ENCODE measurements at places on chromosomes 2 and 18. TPM values are rescaled to one million over a fixed set of nuclear protein-coding genes. Genes with fewer than 3 reads are reported as not detected.

DNA sequence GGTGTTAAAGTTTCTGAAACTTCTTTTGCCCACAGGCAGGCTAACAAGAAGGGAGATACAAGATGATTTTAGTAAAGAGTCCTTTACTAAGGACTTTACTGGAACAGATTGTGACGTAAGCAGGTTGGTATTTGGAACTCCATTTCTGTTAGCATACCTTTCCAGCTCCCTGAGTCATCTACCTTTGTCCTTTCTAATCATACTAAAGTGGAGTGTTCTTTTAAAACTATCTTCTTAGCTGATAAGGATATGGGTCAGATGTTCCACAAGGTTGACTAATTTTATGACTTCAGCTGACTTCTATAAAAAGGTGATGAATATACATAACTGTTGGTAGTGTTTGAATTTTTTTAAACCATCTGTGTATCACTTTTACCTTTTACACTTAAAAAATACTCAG, 21.1 kb downstream of the UGP2 start:
- H3K27ac ChIP-seq, result no peak overlapping the region
- no peaks in the 10 kb centered on the region for H3K27me3 ChIP-seq
- no peak overlapping the region for H3K4me3 ChIP-seq
- peaks cover 10% of the 10 kb centered on the region for H3K4me1 ChIP-seq
- peaks cover 38% of the 10 kb centered on the region for H3K36me3 ChIP-seq

TNS1 gene
- total RNA-seq, result 2.1 TPM

DNA sequence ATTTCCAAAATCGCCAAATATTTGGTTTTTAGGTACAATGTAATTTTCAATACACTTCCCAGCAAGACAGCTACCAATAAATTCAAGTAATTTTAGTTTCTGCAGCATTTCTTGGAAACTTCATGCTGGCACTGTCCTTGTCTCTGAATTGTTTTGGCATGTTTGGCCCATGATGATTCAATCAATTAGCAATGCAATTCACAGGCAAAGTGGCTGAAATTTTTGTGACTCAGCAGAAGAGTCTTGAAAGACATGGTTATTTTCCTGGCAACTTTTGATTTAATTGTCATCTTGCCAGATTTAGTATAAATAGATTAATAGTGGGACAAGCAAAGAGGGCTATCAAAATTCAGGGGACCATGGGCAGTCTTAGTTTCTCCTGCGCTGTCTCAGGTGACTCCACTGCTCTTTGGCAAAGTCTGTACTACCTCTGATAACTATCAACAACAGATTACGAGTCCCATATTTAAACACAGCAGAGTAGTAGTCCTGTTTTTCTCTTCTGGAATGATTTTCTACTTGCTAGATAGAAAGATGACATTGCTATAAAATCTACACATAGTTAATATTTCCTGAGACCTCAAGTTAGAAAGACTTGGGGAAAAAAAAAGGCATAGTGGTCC, 88.9 kb upstream of the CYP26B1 start:
- no peaks in the 10 kb centered on the region for H3K27me3 ChIP-seq
- no peak overlapping the region for H3K4me3 ChIP-seq
- no peak overlapping the region for H3K27ac ChIP-seq
- no peaks in the 10 kb centered on the region for H3K4me1 ChIP-seq

DNA sequence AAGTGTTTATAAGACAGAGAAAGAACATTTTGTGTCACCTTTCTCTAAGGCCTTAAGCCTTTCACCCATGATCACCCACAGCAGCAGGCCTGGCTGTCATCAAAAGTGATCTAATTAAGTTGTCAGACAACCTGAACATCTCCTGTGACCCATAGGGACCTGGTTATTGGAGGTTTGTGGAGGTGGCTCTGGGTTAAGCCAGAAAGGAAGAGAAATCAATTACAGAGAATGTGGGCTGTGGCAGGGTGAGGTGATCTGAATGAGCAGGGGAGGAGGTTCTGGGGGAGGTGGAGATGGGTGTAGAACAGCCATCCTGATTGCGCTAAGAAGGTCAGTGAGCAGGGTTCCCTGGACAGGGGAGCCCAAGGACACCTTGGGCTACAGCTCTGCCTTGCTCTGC, 170.8 kb downstream of the FSHR start:
- H3K4me3 ChIP-seq, result no peak overlapping the region
- H3K27ac ChIP-seq, result no peak overlapping the region
- no peaks in the 10 kb centered on the region for H3K4me1 ChIP-seq
- no peaks in the 10 kb centered on the region for H3K36me3 ChIP-seq

GRCh38 chr18:32469190-32469651, 1.5 kb downstream of the GAREM1 start:
- no peak for DNase-seq
- H3K4me3 ChIP-seq, result no peak overlapping the region
- H3K36me3 ChIP-seq, result no peaks in the 10 kb centered on the region
- no peak overlapping the region for H3K27ac ChIP-seq

GRCh38 chr18:73933685-73934084, 213.9 kb downstream of the FBXO15 start:
- no peaks in the 10 kb centered on the region for H3K36me3 ChIP-seq
- no peak overlapping the region for H3K27ac ChIP-seq
- H3K4me3 ChIP-seq, result no peak overlapping the region
- peaks cover 2% of the 10 kb centered on the region for H3K27me3 ChIP-seq
- no peak for DNase-seq

DNA sequence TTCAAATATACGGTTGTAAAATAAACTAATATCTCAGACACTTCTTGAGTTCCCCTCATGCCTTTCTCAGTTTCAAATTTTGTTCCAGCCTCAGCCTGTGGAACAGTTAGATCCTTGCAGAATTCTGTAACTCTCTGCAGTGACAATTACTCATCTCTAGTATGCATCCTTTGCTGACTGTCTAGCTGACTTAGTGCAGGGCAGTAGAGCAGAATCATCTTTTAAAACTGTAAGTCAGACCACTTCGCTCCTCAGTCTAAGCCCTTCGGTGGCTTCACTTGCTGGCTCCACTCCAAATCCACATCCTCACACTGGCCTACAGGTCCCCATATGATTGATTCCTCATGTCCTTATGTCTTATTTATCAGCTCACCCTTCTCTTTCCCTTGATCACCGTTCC, 164.1 kb upstream of the ZSWIM2 start:
- H3K27ac ChIP-seq, result no peak overlapping the region
- H3K4me3 ChIP-seq, result no peak overlapping the region
- DNase-seq, result no peak
- no peaks in the 10 kb centered on the region for H3K27me3 ChIP-seq

EVX2 gene
- not detected for total RNA-seq

DNA sequence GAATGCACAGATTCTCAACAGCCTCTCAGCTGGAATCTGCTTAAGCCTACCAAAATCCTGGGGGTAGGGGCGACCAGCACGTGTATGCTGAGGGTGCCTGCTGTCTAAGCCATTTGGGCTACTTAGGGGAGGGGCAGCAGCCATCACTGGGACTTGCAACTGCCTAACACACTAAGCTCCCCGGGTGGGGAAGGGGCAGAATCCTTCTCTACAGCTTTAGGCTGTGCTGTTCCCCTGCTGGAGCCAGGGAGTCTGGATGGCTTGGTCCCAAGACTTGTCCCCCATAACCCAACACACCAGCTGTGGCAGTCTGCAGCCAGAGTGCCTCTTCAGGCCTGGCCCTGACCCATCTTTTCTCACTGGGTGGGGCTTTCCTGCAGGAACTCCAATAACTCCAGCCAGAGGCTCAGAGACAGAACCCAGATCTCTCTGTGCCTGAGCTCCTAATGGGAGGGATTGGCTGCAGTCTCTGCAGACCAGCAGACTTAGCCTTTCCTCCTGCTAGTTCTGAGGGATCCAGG, 305.4 kb upstream of the RND3 start:
- DNase-seq, result no peak
- no peak overlapping the region for H3K4me3 ChIP-seq
- no peaks in the 10 kb centered on the region for H3K27me3 ChIP-seq

- no peaks in the 10 kb centered on the region for H3K27me3 ChIP-seq
- no peak overlapping the region for H3K4me3 ChIP-seq
- no peaks in the 10 kb centered on the region for H3K36me3 ChIP-seq
- H3K27ac ChIP-seq, result no peak overlapping the region
- DNase-seq, result no peak
- no peaks in the 10 kb centered on the region for H3K4me1 ChIP-seq
Measured at GRCh38 chr2:11938196-11938595, 191.8 kb downstream of the LPIN1 start.

DNA sequence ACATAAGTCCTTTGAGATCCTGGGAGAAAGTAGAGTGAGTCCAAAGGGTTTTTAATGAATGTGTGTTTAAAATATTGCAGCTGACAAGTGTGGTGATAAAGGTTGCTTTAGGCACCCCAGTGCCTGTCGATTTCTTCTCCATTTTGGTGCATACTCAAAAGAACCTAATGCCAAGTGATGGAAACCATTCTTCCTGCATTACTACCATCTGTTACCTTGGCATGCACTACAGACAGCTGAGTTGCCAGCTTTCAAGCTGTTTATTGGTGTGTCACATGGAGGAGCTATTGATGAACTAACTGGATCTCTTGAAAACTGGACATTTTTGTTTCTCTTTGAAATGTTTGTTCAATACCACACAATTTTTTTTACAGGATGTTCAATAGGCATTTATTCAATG, 350.0 kb downstream of the AKAIN1 start:
- DNase-seq, result no peak
- no peaks in the 10 kb centered on the region for H3K4me1 ChIP-seq
- no peaks in the 10 kb centered on the region for H3K36me3 ChIP-seq
- H3K27ac ChIP-seq, result no peak overlapping the region
- no peak overlapping the region for H3K4me3 ChIP-seq
- H3K27me3 ChIP-seq, result no peaks in the 10 kb centered on the region

DNA sequence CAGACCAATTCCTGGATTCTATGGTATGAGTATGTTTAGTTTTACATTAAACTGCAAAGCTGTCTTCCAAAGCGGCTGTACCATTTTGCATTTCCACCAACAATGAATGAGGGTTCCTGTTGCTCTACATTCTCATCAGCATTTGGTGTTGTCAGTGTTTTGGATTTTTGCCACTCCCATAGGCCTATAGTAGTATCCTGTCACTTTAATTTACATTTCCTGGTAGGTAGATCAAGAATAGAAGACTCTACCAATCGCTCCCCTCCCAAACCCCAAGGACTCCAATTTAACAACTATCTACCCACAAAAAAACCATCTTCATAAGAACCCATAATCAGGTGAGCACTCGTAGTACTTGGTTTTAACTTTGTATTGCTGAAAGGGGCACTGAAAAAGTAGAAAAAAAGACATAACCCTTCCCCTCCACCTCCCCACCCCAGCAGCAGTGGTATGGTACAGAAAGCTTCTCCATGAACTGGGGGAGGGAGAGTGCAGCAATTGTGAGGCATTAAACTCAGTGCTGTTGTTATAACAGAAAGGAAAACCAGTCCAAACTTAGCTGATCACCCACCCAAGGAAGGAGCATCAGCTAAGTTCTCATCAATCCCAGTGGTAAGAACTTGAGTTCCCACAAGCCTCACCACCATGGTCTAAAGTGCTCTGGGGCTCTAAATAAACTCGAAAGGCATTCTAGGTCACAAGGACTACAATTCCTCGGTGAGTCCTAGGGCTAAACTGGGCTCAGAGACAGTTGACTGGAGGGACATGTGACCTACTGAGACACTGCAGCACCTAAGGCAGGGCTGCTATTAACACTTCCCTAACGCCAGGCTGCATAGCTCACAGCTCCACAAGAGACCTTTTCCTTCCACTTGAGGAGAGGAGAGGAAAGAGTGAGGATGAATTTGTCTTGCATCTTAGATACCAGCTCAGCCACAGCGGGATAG, 35.5 kb upstream of the CYTIP start:
- H3K27me3 ChIP-seq, result no peaks in the 10 kb centered on the region
- no peak overlapping the region for H3K27ac ChIP-seq
- peaks cover 6% of the 10 kb centered on the region for H3K4me1 ChIP-seq
- no peaks in the 10 kb centered on the region for H3K36me3 ChIP-seq

DNA sequence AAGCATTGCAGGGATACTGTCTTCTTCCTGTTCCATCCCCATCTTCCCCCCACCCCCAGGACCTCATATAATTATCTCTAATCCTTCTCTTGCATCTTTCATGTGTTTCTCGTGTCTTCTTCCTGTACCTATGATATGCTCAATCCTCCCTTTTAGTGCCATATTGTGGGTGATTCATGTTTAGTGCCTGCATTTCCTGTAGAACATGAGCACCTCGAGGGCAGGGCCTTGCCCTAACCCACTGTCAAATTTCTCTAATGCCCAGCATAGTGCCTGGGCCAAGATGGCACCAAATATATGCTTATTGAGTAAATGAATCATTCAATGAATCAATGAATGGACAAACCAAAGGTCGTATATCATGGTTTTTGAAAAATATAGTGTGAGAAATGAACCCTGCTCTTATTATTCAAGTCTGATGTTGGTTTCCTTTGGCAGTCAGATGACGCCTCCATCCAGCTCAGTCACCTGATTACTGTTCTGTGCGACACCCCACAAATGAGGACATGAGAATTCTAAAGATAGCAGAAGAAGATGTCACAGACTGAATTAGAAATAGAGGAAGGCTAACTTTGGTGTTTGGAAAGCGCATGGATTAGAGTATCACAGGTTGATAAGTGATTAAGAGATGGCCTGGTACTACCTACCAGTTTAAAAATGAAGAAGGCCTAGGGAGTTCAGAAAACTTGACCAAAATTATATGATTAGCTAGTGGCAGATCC, 278.4 kb downstream of the PRKCE start:
- H3K4me3 ChIP-seq, result no peak overlapping the region
- no peaks in the 10 kb centered on the region for H3K4me1 ChIP-seq
- H3K36me3 ChIP-seq, result no peaks in the 10 kb centered on the region
- H3K27me3 ChIP-seq, result no peaks in the 10 kb centered on the region

TFPI gene
- 0.68 TPM for total RNA-seq

GRCh38 chr2:155145758-155146229, 447.3 kb downstream of the KCNJ3 start:
- no peak overlapping the region for H3K4me3 ChIP-seq
